ENCODE measurements at places on chromosomes 12 and 14. TPM values are rescaled to one million over a fixed set of nuclear protein-coding genes. Genes with fewer than 3 reads are reported as not detected.
A peak's percentile ranks its signal among the peaks of the same experiment; 100 is the strongest.

- DNase-seq = no peak
Observed at GRCh38 chr14:39488600-39488999, 56.4 kb upstream of the FBXO33 start.

KRT74 gene
- not detected for total RNA-seq

- no peak for DNase-seq
Observed at GRCh38 chr12:49471557-49471956, 67.3 kb upstream of the KCNH3 start.

GRCh38 chr12:19436931-19437330, 2.4 kb upstream of the AEBP2 start:
- no peak for DNase-seq

GYS2 gene
- total RNA-seq = 0.05 TPM

OTOGL gene
- total RNA-seq = 0.10 TPM

- DNase-seq = no peak
Observed at GRCh38 chr12:124563401-124563800, 4.0 kb downstream of the NCOR2 start.

MMP14 gene
- total RNA-seq = 98.7 TPM

GALNT6 gene
- 0.10 TPM for total RNA-seq

- no peak for DNase-seq
Observed at GRCh38 chr12:83179999-83180398, 493.3 kb downstream of the TMTC2 start.

- DNase-seq = no peak
Observed at GRCh38 chr14:104660597-104660996, 28.8 kb upstream of the INF2 start.

DNA sequence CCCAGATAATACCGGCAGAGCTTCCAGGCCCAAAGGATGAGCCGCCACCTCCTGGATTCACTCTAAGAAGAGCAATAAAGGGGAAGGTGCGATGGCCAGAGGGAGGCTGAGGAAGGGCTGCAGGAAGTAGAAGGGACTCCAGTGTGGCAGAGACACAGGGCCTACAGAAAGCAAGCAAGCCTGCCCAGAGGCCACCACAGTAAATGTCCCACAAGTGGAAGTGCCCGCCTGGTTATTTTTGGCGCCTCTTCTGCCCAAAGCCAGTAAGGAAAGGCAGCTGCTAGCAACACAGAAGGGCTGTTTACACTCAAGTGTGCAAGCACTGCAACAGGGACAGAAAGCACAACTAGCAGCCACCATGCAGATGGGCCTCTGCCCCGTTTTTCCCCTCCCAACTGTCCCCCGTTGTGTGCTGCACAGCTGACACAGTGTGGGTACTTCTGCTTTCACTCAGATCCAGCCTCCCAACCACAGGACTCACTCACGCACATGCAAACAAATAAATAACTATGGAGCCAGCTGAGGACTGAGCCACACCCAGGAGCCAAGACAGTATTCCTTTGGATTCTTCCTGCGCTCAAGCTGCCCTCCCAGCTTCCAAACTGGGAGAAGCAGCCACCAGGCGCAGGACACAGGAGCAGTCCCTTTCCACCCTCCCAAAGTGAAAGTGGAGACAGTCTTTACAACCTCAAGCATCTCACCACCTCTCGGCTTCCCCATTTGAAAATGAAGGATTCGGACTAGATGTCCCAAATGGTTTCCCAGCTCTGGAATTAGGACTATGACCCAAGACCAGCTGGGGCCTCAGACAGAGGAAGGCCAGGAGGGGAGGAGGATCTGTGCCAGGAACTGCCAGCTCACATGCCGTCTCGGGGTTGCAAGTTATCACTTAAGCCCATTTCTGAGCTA, 40.0 kb upstream of the PNMA1 start:
- DNase-seq = peak; percentile 28

Data from SJCRH30 (cell line).